ENCODE measurements at places on chromosomes 4 and X.

- DNase-seq = no peak
Measured at GRCh38 chr4:90207887-90208454, 80.8 kb downstream of the CCSER1 start.

DNA sequence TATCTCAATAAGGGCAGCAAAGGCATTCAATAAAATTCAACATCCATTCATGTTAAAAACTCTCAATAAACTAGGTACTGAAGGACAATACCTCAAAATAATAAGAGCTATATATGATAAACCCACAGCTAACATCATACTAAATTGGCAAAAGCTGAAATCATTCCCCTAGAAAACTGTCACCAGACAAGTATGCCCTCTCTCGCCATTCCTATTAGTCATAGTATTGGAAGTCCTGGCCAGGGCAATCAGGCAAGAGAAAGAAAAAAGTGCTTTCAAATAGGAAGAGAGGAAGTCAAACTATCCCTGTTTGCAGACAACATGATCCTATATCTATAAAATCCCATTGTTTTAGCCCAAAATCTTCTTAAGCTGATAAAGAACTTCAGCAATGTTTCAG, 116.8 kb downstream of the TENT5D start:
- no peak for DNase-seq

DNA sequence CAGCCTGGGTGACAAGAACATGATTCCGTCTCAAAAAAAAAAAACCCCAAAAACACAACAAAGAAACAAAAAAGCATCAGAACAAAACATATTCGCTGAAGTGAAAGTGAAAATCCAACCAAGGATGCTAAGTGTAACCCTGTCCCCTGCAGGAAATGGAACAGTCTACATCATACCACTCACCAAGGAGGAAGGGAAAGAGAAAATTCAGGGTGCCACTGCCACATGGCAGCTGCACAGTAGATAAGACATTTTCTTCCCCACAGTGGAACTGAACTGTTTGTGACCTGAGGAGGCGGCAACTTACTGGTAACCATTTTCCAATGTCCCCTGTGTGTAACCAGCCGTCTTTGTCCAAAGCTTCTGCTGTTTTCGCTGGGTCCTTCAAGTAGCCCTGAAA, 28.2 kb upstream of the CENPU start:
- DNase-seq = no peak

- no peak for DNase-seq
Measured at GRCh38 chr4:175935016-175935661, 123.1 kb upstream of the GPM6A start.

- DNase-seq = no peak
Measured at GRCh38 chrX:118225711-118226428, 109.3 kb upstream of the KLHL13 start.

GRCh38 chr4:184362396-184362795, 112.0 kb downstream of the IRF2 start:
- DNase-seq = no peak

- no peak for DNase-seq
Measured at GRCh38 chr4:169337510-169337909, 66.8 kb upstream of the SH3RF1 start.

- no peak for DNase-seq
Measured at GRCh38 chr4:134754301-134755019, 552.9 kb upstream of the PABPC4L start.

DNA sequence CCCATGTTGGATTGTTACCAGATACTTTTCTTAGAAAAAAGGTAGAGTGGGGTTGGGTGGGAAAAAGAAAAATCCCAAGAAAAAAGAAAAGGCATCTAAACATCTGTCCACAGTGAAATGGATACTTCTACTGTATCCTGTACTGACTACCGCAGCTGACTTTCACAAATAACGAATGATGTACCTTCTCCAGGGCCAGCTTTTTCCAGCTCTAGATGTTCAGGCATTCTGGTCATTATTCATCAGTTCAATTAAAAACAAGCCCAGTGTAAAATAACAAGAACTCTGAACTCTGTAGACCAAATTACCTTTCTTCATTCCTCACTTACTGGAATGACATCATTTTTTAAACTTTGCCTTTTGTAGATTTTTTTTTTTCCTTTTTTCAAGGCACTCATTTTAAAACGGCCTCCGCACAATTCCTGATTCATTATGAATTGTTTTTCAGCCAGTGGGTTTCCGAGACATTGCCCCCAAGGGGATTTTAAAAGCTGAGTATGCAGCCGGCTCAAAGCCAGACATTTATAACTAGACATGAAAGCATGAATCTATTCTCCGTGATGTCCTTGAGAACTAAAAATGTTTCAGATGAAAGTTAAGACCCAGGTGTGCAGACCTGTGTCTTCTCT, 113.5 kb downstream of the PRKX start:
- no peak for DNase-seq

DNA sequence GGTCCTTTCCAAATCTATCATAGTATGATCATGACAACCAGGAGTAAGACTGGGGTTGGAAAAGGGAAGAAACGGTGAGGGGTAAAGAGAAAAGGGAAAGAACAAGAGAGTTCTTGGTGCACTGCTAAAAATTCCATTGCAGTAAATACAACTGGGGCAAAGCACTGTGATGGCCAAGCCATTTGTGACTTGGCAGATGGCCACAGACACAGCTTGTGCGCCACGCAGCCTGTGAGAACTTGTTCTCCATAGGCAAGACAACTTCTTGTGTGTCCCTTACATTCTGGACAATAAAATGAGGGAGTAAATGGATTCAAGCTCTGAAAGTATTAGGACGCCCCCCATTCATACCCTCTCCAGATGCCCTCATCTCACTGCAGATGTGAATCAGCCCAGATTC, 10.9 kb downstream of the MFAP3L start:
- no peak for DNase-seq

Data from upper lobe of right lung (tissue), 1 donor.